ENCODE measurements at places on chromosomes 7 and 10.

- DNase-seq: no peak
Observed at GRCh38 chr7:150968056-150968733, 9.9 kb downstream of the KCNH2 start.

DNA sequence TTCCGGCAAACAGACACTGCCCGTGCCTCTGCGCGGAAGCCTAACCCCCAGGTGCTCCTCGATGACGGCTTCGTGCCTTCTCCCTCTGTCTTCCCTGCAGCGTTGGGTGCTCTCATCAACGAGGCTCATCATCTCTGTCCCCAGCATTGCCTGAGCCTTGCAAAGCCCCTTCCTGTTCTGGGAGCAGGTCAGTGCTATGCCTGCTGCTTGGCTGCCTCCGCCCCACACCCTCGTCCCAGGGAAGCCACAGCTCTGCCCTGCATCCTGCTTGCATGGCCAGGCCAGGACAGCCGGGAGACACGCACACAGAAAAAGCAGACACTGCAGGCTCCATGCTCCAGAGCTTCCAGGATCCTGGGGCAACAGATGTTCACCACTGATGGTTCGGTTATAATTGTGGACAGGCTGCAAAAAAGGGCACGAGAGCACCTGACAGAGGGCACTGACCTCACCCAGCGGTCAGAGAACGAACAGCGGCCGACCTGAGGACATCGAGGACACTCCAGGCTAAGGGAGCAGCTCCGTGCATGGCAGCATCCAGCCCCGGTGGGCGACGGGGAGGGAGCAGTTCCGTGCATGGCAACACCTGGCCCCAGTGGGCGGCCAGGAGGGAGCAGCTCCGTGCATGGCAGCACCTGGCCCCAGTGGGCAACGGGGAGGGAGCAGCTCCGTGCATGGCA is 265.5 kb downstream of the PTPRN2 start:
- DNase-seq: no peak

DNA sequence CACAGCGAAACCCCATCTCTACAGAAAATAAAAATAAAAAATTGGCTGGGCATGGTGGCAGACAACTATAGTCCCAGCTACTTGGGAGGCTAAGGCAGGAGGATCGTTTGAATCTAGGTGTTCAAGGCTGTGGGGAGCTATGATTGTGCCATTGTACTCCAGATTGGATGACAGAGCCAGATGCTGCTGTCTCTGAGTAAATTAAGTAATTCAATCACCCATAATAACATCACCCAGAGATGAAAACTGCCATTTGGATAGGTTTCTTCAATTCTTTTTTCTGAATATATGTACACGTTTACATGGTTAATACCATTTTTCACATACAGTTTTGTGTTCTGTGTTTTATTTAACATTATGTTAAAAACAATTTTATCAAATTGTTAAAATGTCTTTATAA is 79.3 kb downstream of the WIPF3 start:
- DNase-seq: no peak

DNA sequence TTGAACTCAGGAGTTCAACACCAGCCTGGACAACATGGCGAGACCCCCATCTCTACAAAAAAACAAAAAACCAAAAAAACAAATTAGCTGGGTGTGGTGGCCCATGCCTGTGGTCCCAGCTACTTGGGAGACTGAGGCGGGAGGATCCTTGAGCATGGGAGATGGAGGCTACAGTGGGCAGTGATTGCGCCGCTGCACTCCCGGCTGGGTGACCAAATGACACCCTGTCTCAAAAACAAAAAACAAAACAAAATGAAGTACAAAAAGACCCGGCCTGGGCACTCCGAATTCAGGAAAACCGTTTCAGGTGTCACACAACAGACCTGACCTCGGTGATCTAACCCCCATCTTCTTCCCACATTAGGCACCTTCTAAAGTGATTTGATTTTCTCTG is 65.5 kb downstream of the INSIG1 start:
- no peak for DNase-seq

All from inflammatory macrophage treated with lipopolysaccharide for 4 hours (primary cell).